Hair follicular keratinocyte (primary cell): ENCODE measurements at places on chromosomes 7 and 10. TPM values are rescaled to one million over a fixed set of nuclear protein-coding genes. Genes with fewer than 3 reads are reported as not detected.

Gene RBM33
- 12.3 and 16.1 TPM in 2 replicates for total RNA-seq

Gene GPR146
- total RNA-seq = not detected in 2 replicates

Gene MGMT
- 39.8 and 47.1 TPM in 2 replicates for total RNA-seq

Gene RPP38
- total RNA-seq = 16.2 and 23.9 TPM in 2 replicates

Gene ZNF107
- 1.3 and 2.1 TPM in 2 replicates for total RNA-seq

Gene C7orf33
- not detected in 2 replicates for total RNA-seq

Gene ADAMTS14
- total RNA-seq = 0.19 TPM in 1 of 2 replicates, not detected in the other

Gene GPR37
- 0.34 and 0.78 TPM in 2 replicates for total RNA-seq

Gene SPDYE9
- not detected in 2 replicates for total RNA-seq

Gene PLAC9
- not detected in 2 replicates for total RNA-seq

Gene CSTF2T
- total RNA-seq = 9.5 and 11.4 TPM in 2 replicates

Gene SPDYE2B
- not detected in 2 replicates for total RNA-seq

Gene IGFBP3
- total RNA-seq = 0.23 and 1.0 TPM in 2 replicates

Gene ADAM22
- total RNA-seq = not detected in 2 replicates

Gene ERLIN1
- 31.4 and 32.8 TPM in 2 replicates for total RNA-seq

Gene TCF7L2
- total RNA-seq = 1.6 and 7.7 TPM in 2 replicates

Gene NPC1L1
- not detected in 2 replicates for total RNA-seq

Gene PTPRE
- 16.5 and 25.7 TPM in 2 replicates for total RNA-seq

Gene PAPSS2
- total RNA-seq = 3.1 and 4.4 TPM in 2 replicates

Gene CNNM1
- total RNA-seq = under 0.01 and 0.08 TPM in 2 replicates

Gene BTBD16
- total RNA-seq = 0.15 and 0.47 TPM in 2 replicates

Gene IDI2
- total RNA-seq = not detected in 2 replicates

Gene MTERF1
- total RNA-seq = 5.1 and 8.1 TPM in 2 replicates

Gene CTAGE15
- total RNA-seq = 0.11 and 0.31 TPM in 2 replicates

Gene IL6
- 3.3 TPM in 1 of 2 replicates, not detected in the other for total RNA-seq

Gene GNAT3
- total RNA-seq = not detected in 2 replicates

Gene MMP21
- not detected in 2 replicates for total RNA-seq

Gene ECHDC3
- total RNA-seq = 58.0 and 64.4 TPM in 2 replicates

Gene CAMK2B
- total RNA-seq = 0.04 and 0.47 TPM in 2 replicates

Gene TLX1
- not detected in 2 replicates for total RNA-seq

Gene ACBD5
- total RNA-seq = 10.5 and 10.8 TPM in 2 replicates

Gene MMD2
- not detected in 2 replicates for total RNA-seq

Gene RNF32
- 0.30 and 0.94 TPM in 2 replicates for total RNA-seq

Gene HSPA12A
- 3.7 and 7.1 TPM in 2 replicates for total RNA-seq

Gene SUV39H2
- total RNA-seq = 8.4 and 20.5 TPM in 2 replicates

Gene TMEM213
- total RNA-seq = not detected in 2 replicates

Gene ITIH5
- not detected in 2 replicates for total RNA-seq

Gene UBE2D1
- 12.3 and 13.4 TPM in 2 replicates for total RNA-seq

Gene ZNF727
- total RNA-seq = 0.23 TPM in 1 of 2 replicates, not detected in the other

Gene DNAH11
- total RNA-seq = under 0.01 TPM in 1 of 2 replicates, not detected in the other

Gene TFAM
- 27.5 and 37.0 TPM in 2 replicates for total RNA-seq

Gene CLRN3
- not detected in 2 replicates for total RNA-seq

Gene PNLIP
- total RNA-seq = not detected in 2 replicates
